Activated naive CD4-positive, alpha-beta T cell (primary cell): ENCODE measurements at places on chromosomes 3 and 15.

DNA sequence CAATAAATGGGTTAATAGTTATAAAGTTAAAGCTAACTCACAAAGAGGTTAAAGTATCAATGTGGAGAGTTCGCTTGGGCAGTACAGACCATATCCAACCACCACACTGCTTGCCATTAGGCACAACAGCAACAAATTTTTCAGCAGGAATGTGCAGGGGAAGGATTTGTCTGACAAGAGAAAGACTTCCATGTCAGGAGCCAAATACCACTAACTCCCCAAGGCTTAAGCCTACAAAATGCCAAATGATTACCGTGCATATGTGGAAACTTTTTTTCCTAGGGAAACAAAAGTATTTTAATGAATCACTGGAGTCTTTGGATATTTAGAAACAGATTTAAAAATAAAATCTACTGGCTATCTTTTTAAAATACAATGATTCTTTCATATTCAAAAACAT, 8.1 kb downstream of the VGLL3 start:
- DNase-seq, result no peak

DNA sequence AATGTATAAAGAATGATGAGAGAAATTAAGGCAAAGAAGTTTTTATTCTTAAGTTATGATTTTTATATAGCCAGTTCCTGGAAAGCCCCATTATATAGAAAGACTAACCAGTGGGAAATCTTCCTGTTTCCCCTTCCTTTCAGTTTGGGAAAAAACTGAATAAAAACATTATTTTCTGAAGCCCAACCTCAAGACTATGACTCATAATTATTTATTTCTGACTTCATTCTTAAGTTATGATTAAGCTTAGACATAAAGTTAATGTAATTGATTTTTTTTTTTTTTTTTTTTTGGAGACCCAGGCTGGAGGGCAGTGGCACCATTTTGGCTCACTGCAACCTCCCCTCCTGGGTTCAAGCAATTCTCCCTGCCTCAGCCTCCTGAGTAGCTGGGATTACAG, 55.8 kb downstream of the TRPC1 start:
- DNase-seq, result no peak

GRCh38 chr3:184479426-184480126, 82.0 kb upstream of the EPHB3 start:
- DNase-seq, result no peak

- no peak for DNase-seq
These were observed 38.2 kb upstream of the MCF2L2 start for GRCh38 chr3:183466575-183466974.

DNA sequence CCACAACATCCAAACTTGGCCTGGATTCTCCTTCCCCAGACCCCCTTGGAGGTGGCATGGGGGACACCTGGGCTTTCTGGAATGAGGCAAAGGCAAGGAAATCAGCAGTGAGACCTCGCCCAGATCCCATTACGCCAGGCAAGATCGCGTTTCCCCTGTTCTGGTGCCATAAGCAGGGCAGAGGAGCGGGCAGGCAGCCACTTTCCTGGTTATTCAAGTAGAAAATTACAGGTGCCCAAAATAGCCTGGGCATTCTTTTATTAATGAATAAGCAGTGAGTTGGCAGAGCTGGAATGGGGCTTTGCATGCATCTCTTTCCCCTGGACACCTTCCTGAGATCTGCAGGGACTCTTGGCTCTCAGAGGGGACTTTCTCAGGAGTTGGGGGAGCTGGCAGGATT, 31.5 kb upstream of the FAM107A start:
- DNase-seq, result no peak

- DNase-seq, result no peak
These were observed 16.8 kb downstream of the NOX5 start for GRCh38 chr15:69031013-69032001.

- no peak for DNase-seq
These were observed 11.7 kb downstream of the ISG20 start for GRCh38 chr15:88650556-88650955.

- DNase-seq, result no peak
These were observed 299.5 kb upstream of the RASGRP1 start for GRCh38 chr15:38864122-38864521.

DNA sequence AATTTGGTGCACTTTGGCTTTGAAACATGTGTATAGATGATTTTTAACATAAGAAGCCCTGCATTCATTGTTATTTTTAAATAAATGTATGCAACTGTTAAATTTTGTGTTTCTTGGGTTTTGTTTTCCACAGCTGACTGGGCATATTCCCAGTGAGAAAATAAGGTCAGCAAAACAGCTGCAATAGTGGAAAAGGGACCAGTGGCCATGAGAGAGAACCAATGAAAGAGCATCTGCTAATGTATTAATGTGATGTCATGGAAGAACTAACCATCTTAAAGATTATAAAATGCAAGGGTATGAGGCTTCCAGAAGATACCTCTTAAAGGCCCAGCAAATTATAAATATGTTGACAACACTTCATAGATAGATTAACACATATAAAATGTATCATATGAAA, 31.0 kb upstream of the KBTBD12 start:
- DNase-seq, result no peak

GRCh38 chr3:133274477-133274876, 125.4 kb upstream of the BFSP2 start:
- no peak for DNase-seq

DNA sequence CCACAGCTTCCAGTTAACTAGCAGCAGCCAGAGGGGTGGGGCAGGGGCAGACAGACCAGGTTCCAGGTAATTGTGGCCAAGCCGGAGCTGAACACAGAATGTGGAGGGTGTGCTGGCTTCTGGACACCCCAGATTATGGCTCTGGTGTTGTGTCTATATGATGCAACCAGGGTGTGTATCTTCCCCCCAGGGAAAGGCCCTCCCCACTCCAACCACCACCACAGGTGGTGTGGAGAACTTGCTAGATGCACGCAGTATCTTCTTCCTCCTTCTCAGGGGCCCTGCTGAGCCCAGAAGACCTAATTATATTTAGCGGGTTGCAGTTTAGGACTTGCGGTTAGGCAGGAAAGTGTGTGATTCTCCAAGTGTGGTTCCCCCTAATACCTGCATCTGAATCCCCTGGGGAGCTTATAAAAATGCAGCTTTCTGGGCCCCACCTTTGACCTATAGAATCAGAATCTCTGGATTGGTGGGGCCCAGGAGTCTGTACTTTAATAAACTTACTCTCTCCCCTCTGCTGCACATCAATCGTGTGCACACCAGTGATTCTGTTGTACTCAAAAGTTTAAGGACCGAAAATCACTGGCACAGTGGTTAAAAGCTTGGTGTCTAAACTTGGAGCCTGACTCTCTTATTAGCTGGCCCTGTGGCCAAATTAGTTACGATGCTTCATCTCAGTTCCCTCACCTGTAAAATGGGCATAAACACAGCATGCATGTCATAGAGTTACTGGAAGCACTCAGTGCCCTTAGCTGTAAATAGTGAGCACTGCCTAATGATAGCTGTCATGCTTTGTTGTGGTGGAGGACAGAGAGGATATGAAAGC, 379.1 kb upstream of the PROK2 start:
- DNase-seq, result no peak

DNA sequence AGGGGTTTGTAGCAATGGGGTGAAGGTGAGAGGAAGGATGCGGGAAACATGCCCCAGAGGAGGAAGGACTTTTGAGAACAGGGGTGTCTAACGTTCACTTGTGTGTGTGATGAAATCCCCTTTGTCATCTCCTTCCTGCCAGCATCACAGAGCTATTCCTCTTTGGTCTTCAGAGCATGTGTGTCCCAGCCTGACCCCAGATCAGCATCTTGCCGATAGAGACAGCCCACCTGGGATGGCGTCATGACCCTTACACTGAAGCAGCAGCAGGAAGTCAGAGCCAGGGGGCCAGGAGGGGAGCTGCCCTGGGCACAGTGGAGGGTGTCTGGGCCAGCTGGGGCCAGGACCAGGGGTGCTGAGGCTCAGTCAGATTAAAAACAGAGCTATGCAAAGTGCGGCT, 29.9 kb upstream of the GRIP2 start:
- DNase-seq, result no peak

DNA sequence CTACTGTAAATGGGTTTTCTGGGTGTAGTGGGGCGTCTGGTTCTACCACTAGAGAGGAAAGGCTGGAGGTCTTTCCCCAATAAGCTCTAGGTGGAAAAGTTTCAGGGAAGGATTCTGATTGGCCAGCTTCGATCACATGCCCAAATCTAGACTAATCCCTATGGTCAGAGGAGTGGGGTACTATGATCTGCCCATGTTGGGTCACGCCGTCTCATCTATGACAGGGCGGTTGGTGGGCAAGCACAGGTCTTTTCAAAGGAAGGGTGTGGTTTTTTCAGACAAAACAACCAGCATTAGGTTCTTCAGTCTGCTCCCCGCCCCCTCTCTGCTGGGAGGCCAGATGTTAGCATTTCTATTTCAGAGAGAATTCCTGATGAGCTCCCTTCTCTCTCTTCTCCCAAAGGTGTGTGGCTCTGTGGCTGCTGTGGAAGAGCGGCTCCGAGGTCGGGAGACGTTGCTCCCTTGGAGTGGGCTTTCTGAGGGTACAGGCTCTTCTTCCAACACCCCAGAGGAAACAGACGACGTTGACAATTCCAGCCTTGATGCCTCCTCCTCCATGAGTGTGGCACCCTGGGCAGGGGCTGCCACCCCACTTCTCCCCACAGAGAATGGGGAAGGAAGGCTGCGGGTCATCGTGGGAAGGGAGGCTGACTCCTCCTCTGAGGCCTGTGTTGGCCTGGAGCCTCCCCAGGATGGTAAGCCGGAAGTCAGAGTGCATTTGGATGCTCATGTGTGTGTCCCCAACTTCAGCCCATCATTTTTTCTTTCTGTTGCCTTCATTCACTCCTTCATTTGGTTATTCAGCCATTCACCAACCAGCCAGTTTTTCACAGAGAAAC, 9.7 kb upstream of the TATDN2 start:
- no peak for DNase-seq

GRCh38 chr3:18238746-18239331, 186.3 kb downstream of the SATB1 start:
- no peak for DNase-seq

GRCh38 chr3:59992578-59992977, 942.8 kb upstream of the CFAP20DC start:
- no peak for DNase-seq

DNA sequence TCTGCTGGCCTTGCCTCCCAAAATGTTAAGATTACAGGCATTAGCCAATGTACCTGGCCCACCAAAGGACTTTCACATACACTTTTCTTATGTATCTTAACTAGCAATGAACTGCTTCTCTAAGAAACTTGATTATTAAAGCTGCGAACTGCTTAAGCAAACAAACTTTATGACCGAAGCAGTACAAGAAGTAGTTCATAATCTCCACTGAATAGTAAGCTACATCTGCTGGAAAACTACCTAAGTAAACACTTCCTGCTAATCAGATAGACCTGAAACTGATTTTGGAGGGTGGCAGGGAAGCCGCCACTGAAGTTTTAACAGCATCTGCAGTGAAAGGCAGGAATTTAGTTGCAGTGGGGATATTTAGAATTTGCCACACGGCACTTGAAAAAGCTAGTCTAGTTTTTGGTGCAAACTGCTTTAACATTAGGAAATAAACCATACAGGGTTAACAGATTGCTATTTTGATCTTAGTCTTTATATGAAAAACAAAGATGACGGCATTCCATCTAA, 8.1 kb downstream of the HYPK start:
- no peak for DNase-seq

GRCh38 chr15:60582370-60583036, 103.6 kb upstream of the ICE2 start:
- no peak for DNase-seq

GRCh38 chr3:23277688-23278087, 74.6 kb downstream of the UBE2E2 start:
- no peak for DNase-seq

DNA sequence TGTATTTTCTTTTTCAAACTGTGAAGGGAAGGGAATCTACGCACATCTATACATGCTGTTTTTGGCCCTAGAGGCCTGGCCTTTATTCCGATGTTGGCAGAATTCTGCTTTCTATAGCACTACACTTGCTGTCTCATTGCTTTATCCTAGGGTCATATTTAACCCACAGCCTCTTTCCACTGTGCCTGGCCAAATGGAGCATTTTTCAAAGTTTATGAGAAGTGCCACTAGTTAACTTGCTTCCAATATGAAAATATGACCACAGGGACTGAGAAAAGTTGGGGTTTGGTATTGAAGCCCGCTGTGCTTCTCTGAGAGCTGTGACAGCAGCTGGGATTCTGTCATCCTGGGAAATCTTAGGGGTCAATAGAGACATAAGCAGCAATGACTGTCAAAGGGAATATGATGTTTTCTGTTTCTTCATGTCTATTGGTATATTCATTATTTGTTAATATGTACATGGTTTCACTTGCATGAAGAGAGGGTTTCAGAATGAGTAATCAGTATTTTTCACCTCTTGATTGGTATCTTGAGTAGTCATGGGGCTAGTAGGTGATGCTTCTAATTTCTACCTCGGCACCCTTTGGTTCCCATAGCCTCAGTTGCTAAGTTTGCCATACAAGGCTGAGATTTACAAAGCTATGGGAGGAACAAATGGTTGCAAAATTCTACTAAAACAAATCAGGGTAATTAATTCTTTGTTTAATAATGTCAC, 275.8 kb upstream of the RBMS3 start:
- DNase-seq, result no peak

DNA sequence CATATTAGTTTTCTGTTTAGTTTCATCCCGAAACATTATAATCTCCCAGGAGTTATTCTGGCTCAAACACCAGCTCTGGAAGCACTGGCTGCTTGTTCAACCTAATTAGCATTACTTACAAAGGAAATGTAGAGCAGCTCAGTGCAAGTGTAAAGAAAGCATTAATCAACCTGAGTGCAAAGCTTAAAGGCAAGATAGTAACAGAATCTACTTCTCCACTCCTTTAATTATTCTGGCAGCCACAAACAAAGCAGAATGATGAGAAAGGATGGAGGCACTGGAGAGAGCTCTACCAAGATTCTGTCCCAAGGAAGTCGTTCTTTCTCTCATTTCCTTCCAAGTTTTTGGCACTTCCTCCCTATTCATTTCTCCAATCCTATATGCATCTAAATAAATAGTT, 1384.0 kb downstream of the ZPLD1 start:
- DNase-seq, result no peak

DNA sequence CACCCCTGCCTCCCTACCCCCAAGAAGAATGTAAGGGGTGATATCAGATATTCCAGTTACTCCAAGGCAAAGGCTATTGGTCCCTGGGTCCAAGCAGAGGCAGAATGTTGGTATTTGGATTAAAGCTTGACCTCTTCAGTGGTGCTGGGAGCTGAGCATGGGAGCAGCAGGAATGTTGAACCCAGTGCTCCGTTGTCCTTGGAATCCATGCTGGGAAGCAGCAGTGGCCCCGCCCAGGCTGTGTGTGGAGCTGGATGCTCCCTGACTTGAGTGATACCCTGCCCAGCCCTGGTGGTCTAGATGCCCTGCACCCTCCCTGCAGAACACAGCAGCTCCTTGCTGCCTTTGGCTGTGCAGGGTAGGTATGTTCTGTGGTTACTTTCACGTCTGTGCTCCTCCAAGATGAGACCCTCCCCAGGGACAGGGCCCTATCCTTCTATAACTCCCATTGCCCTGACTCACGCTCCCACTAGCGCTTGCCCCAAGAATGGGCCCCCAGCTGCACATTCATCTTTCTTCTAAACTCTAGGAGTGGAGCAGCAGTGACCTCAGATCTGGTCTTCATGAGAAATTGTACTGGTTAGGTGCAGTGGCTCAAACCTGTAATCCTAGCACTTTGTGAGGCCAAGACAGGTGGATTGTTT, 35.1 kb downstream of the UMPS start:
- DNase-seq, result no peak

- DNase-seq, result no peak
These were observed 12.5 kb downstream of the RUVBL1 start for GRCh38 chr3:128111147-128111546.
